Activated naive CD8-positive, alpha-beta T cell treated with anti-CD3 and anti-CD28 coated beads for 36 hours (primary cell): ENCODE measurements at places on chromosomes 2 and 18. TPM values are rescaled to one million over a fixed set of nuclear protein-coding genes. Genes with fewer than 3 reads are reported as not detected.
A peak's percentile ranks its signal among the peaks of the same experiment; 100 is the strongest.

RSAD2 gene
- total RNA-seq: 9.2 TPM

CPS1 gene
- total RNA-seq: 2.8 TPM

UGT1A10 gene
- total RNA-seq: not detected

IL1RL2 gene
- not detected for total RNA-seq

RFTN2 gene
- not detected for total RNA-seq

CLEC4F gene
- total RNA-seq: not detected

PROKR1 gene
- total RNA-seq: 0.52 TPM

MBOAT2 gene
- total RNA-seq: 2.0 TPM

FBXO41 gene
- total RNA-seq: 45.7 TPM

REG3A gene
- total RNA-seq: not detected

SERPINB11 gene
- not detected for total RNA-seq

TTN gene
- total RNA-seq: 1.8 TPM

GRCh38 chr2:39838589-39838988 lies 59.5 kb upstream of the THUMPD2 start:
- no peak for DNase-seq

DNA sequence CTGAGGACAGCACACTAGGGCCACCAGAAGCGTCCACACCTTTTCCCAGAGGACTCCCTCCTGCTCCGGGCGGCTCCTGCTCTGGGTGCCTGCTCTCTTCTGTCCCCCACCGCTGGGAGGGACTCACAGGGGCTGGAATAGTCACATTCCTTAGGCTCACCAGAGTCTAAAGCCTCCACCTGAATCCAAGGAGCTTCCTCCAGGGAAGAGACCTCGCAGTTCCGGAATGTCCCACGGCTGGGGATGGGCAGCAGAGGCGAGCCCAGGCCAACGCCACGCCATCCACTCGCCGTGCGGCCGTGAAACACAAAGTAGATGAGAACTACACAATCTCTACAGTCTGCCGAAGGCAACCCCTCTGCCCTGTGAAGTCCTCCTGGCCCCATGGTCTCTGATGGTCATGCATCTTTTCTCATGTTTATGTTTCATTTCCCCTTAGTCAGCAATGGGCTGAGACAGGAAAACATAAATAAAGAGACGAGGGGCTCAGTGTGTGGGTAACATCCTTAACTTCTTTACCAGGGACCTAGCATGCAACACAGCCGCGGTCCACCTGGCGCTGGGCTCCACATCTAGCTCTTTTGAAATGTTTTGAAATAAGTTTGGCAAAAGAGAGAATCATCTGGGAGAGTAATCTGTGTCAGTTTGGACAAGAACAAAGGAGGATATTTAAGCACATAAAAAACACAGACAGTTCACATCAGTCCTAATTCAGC lies 98.4 kb downstream of the PXDN start:
- DNase-seq: no peak

DNA sequence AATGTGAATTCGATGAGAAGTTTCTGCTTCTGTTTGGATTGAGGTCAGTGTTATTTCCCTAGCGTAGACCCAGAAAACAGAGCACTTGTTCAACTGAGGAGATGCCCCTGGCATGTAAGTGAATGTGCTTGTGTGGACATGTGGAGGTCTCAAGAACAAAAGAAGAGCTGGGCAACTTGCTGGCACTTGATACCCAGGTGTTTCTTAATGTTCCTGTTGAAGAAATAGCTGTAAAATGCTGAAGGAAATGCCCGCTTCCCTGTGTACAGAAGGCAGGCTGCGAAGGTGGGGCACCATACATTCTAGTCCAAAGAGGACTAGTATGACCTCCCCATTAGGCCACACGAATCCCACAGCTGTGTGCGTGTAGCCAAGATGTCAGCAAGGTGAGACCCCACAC lies 9.8 kb upstream of the LBH start:
- no peak for DNase-seq

DNA sequence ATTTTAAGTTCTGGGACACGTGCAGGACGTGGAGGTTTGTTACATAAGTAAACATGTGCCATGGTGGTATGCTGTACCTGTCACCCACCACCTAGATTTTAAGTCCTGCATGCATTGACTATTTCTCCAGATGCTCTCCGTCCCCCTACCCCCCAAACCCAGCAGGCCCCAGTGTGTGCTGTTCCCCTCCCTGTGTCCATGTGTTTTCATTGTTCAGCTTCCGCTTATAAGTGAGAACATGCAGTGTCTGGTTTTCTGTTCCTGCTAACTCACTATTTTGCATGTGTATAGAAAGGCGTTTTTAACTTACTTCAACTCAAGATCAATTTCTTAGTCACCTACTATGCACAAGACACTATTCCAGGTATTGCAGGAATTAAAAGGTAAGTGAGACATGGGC lies 128.0 kb downstream of the PLCL1 start:
- no peak for DNase-seq

- peak; percentile 35 for DNase-seq
Measured at GRCh38 chr2:44392338-44392943, 30.7 kb downstream of the CAMKMT start.

GRCh38 chr18:78733762-78734613 lies 245.6 kb upstream of the SALL3 start:
- no peak for DNase-seq

- no peak for DNase-seq
Measured at GRCh38 chr2:45945302-45945717, 293.8 kb downstream of the PRKCE start.

- no peak for DNase-seq
Measured at GRCh38 chr2:62856228-62857040, 150.9 kb downstream of the EHBP1 start.

DNA sequence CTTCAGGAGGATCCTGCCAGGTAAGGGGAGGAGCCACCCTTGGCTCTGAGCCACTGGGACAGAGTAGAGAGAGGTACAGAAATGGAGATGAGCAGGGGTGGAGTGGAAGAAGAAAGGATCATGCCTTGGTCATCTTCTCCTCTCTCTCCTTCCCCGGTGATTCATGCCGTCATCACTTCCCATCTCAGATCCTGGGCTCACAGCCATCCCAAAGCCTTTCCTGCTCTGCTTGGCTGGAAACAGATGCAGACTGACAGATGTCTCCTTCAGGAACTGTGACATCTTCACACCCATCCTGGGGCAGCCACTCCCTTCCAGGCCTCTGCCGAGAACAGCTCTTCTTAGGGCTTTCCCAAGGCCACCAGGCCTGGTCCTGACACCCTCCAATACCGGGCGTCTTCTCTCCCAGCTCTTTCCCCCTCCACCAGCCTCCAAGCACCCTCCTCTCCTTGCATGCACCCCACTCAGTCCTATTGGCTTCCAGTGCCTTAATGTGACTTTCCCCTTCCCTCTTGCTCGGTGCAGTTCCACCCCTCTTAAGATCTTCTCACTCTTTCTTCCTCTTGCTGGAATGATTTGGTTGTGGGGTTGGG lies 58.3 kb upstream of the TNP1 start:
- DNase-seq: no peak

DNA sequence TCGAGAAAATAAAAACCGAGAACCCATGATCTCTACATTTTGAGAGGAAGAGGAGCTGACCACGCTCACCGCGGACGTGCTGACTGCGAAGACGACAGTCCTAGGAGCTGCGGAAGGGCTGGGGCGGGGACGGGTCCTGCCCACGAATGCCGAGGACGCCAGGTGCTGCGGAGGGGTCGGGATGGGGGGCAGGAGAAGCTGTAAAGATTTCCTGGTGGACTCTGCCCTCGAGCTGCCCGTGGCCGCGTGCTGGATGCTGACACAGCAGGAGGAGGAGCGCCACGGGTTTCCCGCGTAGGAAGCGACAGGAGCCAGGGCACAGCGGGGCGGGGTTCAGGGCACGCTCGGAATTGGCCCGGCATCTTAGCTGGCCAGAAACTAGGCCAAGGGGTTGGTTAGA lies 22.2 kb downstream of the ZSCAN30 start:
- DNase-seq: no peak

GRCh38 chr2:231716666-231717280 lies 8.4 kb downstream of the PTMA start:
- no peak for DNase-seq

DNA sequence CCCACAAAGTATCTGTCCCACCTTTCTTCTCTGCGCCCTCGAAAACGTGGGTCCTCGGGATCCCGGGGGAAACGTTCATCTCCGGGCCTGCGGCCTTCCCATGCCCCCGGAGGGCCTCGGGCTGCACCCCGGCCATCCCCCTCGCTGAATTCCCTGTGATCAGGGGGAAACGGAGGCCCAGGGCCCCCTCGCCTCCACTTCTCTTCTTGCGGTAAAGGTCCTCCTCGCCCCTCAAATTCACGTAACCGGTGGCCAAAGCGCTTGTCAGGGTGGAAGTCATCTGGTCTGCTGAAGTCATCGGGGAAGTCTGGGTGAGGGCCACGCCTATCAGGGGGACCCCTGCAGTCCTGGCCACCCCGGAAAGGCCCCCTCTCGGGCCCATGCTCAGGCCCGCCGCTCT lies 12.3 kb downstream of the SFT2D3 start:
- no peak for DNase-seq

DNA sequence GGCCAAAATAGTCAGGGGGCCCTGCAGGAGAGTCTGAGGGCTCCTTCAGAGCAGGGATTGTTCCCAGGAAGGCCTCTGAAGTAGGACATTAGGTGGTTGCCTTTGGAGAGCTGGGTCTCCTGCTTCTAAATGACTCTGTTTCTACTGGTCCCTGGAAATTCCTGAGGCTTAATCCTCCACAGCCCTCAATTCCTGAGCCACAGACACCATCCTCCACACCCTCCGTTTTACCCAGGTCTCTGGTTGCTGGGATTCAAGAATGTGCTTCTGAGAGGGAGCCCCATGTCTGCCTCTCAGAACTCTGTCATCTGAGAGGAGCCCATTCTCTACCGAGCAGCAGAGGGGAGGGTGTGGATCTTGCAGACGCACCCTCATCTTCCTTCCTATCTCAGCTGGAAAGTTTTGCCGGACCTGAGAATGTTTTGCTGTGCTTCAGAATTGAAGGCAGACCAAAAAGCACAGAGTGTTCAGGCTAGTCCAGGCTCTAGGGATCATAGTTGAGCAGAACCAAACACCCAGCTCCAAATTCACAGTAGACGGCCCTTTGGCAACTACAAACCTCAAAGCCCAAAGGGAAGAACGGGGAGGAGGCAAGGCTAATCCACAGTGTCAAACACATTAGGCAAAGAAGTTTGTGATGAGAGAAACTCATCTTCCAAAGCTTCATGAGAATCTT lies 8.1 kb downstream of the VIT start:
- no peak for DNase-seq

DNA sequence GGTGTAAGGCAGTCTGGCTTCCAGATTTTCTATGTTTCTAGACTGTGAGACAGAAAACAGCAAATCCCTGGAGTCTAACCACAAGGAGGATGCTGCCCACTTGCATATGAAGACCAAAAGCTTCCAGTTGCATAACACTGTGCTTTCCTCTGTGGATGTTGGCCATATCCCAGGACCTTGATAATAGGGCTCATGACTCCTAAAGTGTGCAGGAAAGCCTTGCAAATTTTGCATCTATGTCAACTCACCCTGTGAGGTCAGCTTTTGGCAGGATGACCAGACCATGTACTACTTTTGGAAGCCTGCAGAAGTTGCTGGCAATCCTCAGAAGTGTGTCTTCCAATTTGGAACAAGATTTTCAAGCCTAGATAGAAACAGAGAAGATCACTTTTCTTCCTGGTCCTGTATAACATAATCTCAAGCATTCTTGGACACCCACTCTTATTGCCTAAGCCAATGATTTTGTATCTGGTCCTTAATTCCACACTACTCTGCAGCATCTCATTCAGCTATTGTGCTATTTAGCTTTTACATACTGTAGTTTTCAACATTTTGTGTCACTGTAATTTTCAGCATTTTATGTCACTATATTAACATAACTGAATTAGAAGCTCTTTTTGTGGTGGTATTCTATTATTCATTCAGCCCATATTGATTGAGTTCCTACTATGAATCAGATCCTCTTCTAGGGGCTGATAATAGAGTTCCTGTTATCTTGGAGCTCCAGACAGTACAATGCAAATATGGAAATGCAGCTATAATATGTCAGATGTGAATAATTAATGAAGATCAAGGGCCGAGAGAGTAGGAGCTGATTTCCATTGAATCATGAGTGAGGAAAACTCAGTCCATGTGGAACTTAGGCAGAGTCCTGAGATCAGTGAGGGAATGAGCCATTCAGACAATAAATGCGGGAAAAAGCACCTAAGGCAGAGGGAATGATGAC lies 85.3 kb upstream of the RAB27B start:
- DNase-seq: no peak

DNA sequence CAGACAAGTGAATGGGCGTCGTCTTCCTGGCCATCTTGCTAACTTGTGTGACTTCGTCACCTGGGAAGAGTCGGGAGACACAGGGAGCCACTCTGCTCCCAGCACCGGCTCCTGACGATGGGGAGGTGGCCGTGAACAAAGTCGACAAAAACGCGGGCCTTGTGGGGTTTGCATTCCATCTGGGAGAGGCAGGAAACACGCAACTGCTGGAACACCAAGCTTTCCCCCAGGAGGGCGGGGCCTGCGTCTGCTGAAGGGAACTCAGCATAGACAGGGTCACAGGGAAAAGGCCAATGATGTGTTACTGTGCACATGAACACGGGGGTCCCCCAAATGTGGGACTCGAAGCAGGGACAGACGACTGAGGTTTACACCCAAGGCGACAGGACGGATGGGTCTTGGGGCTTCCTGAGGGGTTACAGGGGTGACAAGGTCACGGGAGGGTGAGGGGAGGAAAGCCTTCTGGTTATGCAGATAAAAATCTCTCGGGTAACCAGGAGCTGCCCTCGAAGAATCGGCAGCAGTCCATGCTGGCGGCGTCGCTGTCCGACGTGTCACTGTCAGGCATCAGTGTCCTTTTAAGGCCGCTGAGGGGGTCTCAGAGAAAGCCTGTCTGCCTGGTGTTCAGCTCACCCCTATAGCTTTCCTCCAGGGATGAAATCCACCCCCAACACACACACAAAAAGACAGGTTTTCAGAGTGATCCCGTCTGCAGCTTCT lies 28.2 kb upstream of the PRLH start:
- DNase-seq: no peak

DNA sequence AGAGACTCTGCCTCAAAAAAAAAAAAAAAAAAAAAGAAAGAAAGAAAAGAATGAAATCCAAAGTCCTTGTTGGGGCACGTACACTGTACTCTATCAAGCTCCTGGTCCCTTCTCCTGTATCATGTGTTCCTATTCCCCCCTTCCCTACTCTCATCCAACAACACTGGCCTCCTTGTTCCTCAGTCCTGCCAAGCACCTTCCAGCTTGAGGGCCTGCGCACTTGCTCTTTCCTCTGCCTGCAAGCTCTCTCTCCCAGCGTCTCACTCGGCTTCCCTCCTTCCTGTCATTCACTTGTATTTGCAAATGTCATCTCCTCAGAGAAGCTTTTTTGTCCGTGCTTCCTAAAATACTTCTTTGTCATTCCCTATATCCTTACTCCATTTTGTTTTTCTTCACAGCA lies 10.8 kb upstream of the KIF3C start:
- DNase-seq: no peak

- DNase-seq: no peak
Measured at GRCh38 chr2:144518748-144519596, 947 bp downstream of the ZEB2 start.

DNA sequence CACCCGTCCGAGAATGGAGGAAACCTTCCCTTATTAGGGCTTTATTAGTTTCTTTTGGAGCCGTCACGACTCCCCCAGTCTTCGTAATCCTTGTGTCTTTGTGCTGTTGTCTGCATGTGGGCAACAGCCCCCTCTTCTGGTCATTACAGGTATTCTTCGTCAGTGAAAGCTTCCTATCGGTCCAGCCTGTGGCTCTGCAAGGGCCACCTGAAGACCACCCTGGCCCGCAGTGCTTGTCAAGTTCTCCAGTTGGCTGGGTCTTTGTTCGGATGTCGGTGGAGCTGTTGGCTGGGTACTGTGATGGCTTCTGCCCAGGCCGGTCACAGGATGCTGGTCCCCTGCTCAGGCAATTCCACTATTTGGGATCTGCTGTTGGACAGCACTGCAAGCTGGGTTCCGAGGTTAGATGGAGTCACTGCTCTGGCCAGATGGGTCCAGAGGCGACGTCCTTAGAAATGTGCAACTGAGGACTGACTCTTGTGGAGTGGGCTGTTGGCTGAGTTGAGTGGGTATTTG lies 19.2 kb downstream of the E2F6 start:
- peak; percentile 28 for DNase-seq
